CD8-positive, alpha-beta memory T cell (primary cell): ENCODE measurements at places on chromosomes 12 and 14.

DNA sequence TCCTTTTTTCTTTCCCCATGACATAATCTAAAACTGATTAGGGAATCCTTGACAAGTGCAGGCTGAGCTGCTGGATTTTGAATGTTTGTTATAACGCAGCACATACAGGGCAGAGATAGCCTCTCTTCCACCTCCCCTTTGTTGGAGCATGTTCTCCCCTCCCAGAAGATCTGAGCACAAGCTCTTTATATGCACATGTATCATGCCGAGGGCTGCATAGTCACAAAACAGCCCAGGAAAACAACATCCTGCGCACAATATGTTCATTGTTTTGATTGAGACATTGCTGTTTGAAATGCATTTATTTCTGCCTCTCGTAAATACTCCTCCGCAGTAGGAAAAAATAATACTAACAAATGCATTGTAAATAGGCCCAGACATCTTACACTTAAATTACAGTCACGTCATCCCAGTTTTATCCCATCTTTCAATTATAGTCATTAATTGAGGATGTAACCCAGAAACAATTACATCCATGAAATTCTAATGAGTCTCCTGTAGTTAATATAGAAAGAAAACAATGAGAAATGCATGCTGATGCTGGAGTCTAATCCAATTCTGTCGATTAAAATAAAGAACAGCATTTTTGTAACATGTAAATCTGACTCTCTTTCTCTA lies 401.8 kb downstream of the BTG1 start:
- H3K27ac ChIP-seq, result no peak overlapping the region
- no peaks in the 10 kb centered on the region for H3K4me1 ChIP-seq
- no peak for DNase-seq
- no peaks in the 10 kb centered on the region for H3K36me3 ChIP-seq
- H3K4me3 ChIP-seq, result no peak overlapping the region
- H3K27me3 ChIP-seq, result no peaks in the 10 kb centered on the region

DNA sequence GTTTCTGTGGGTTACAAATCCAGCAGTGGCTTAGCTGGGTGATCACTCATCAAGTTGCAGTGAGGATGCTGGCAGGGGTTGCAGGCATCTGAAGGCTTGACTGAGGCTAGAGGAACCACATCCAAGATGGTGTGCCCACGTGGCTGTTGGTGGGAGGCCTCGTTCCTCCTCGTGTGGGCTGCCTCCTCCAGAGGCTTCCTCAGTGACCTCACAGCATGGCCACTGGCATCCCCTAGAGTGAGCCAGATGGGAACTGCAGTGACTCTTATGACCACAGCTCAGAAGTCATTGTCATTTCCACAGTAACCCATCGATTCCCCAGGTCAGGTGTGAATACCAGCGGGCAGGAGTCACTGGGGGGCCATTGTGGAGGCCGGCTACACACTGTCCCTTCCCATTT lies 17.8 kb downstream of the AACS start:
- no peak for DNase-seq
- no peak overlapping the region for H3K4me3 ChIP-seq
- H3K27me3 ChIP-seq, result no peaks in the 10 kb centered on the region

GRCh38 chr12:80580254-80580653 lies 127.2 kb upstream of the MYF6 start:
- H3K4me1 ChIP-seq, result no peaks in the 10 kb centered on the region
- no peaks in the 10 kb centered on the region for H3K36me3 ChIP-seq
- no peaks in the 10 kb centered on the region for H3K27me3 ChIP-seq
- no peak for DNase-seq

DNA sequence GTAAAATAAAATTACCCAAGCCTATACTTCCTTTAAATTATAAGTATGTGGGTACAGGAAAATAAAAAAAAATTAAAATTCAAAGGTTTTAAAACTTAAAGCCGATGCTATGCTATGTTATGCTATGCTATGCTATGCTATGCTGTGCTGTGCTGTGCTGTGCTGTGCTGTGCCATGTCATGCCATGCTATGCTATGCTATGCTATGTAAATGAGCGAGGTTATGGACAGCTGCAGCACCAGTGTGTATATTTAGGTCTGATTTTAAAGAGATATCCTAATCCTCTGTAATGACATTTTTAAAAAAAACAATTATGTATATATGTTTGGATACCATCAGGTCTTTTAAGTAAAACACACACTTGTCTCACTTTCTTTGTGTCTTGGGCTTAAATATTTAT lies 1822.0 kb upstream of the SEL1L start:
- H3K4me1 ChIP-seq, result no peaks in the 10 kb centered on the region
- no peak overlapping the region for H3K4me3 ChIP-seq
- no peak for DNase-seq
- H3K27ac ChIP-seq, result no peak overlapping the region

- no peak overlapping the region for H3K27ac ChIP-seq
- no peak for DNase-seq
- H3K27me3 ChIP-seq, result no peaks in the 10 kb centered on the region
- H3K4me1 ChIP-seq, result no peaks in the 10 kb centered on the region
- no peak overlapping the region for H3K4me3 ChIP-seq
These were observed 381.2 kb downstream of the BCL11B start for GRCh38 chr14:98890556-98891340.

GRCh38 chr14:51544901-51545300 lies 106.8 kb upstream of the FRMD6 start:
- no peaks in the 10 kb centered on the region for H3K4me1 ChIP-seq
- no peak overlapping the region for H3K27ac ChIP-seq
- no peaks in the 10 kb centered on the region for H3K27me3 ChIP-seq
- DNase-seq, result no peak

DNA sequence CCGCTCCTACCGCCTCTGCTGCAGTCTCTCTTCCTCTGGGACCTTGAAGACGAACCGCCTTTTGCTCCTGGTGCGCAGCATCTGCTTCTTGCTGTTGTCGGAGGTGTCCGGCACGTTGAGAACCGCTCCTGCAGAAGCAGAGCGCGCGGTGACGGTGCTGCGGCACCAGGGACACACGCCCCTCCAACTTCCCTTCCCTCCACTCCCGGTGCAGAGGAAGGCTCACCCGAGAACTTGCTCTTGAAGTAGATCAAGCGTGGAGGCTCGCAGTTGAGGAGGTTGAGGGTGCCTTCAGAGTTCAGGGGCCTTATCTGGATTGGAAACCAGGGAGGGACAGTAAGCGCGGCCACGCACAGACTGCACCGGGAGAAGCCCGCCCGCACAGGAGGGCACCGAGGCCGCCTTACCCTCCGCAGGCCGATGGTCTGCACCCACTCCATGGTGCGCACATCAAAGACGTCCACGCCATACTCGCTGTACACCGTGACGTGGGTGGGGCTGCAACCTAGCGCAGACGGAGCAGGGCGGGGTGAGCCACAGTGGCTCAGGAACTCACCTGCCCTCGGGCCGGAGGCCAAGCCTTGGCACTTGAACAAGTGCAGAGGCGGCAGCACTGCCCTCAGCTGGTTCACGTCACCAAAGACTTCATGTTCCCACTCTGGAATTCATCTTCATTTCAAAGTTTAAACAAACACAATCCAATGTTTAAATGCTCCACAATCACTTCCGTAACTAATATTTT lies 17.5 kb downstream of the AMN start:
- no peak overlapping the region for H3K27ac ChIP-seq
- H3K4me1 ChIP-seq, result no peaks in the 10 kb centered on the region
- no peak overlapping the region for H3K4me3 ChIP-seq

DNA sequence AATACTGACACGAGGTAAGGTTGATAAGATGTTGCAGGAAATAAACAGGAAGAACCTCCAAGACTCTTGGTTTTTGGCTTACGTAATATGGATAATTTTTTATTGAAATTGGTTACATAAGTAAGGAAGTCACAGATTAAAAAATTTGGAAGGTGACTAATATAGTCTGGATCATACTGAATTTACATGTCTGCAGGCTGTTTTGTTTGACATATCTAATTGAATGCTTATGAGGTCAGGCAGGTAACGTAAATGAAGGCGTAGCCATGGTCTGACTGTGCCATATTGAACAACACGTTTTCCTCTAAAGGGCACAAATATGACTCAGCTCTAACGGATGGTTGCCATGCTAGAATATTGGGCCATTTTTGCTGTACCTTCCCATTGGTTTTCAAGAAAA lies 648.1 kb upstream of the NOVA1 start:
- H3K36me3 ChIP-seq, result no peaks in the 10 kb centered on the region
- H3K4me1 ChIP-seq, result no peaks in the 10 kb centered on the region
- no peak overlapping the region for H3K4me3 ChIP-seq
- H3K27ac ChIP-seq, result no peak overlapping the region

GRCh38 chr12:43444940-43445564 lies 107.0 kb downstream of the ADAMTS20 start:
- DNase-seq, result peak; percentile 11
- no peak overlapping the region for H3K27ac ChIP-seq
- H3K4me1 ChIP-seq, result no peaks in the 10 kb centered on the region

- DNase-seq, result no peak
- H3K36me3 ChIP-seq, result no peaks in the 10 kb centered on the region
- no peak overlapping the region for H3K4me3 ChIP-seq
- no peaks in the 10 kb centered on the region for H3K27me3 ChIP-seq
These were observed 27.4 kb upstream of the CEBPE start for GRCh38 chr14:23146351-23146910.

DNA sequence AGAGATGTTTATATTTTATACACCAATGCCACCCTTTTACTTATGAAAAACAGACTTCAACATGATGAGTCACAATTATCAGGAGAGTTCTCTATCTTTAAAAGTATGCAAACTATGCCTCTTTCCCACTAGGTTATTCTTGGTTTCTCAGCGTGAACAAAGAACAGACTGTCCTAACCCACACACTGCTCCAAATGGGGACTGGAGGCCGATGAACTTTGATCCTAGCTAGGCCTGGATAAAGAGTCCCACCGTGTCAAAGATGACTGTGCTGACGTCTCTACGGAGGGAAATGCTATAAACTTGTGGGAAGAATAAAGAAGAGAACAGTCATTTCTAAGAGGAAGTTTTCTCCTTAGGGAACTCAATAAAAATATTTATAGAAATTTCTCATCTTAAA lies 160.1 kb downstream of the EPS8 start:
- H3K4me3 ChIP-seq, result no peak overlapping the region
- H3K27me3 ChIP-seq, result no peaks in the 10 kb centered on the region
- H3K36me3 ChIP-seq, result no peaks in the 10 kb centered on the region
- H3K4me1 ChIP-seq, result no peaks in the 10 kb centered on the region
- DNase-seq, result no peak

DNA sequence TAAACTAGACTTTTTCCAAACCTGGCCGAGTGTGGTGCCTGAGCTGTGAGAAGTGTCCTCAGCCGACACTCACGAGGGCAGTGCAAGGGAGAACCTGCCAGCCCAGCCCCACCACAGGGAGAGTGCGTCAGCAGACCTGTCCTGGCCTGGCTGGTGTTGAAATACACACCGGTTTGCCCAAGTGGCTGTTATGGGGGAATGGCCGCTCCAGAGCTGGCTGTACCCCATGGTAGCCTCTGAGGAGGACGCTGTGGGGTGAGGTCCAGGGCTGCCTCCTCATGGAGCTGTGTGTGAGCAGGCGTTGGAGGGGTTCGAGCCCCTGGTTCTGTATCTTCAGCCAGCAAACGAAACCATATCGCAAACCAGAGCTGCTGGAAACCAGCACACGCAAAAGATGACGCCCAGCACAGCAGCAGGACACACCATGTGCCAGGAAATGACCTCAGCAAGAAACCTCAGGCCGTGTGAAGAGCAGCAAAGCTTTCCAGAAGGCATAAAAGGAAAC lies 9.4 kb downstream of the ANKRD9 start:
- H3K36me3 ChIP-seq, result no peaks in the 10 kb centered on the region
- no peak overlapping the region for H3K27ac ChIP-seq
- no peak for DNase-seq
- H3K4me3 ChIP-seq, result no peak overlapping the region

- H3K4me1 ChIP-seq, result no peaks in the 10 kb centered on the region
- DNase-seq, result no peak
- H3K36me3 ChIP-seq, result no peaks in the 10 kb centered on the region
- H3K27me3 ChIP-seq, result no peaks in the 10 kb centered on the region
- H3K4me3 ChIP-seq, result no peak overlapping the region
These were observed 56.1 kb upstream of the TCL1A start for GRCh38 chr14:95769976-95770375.

DNA sequence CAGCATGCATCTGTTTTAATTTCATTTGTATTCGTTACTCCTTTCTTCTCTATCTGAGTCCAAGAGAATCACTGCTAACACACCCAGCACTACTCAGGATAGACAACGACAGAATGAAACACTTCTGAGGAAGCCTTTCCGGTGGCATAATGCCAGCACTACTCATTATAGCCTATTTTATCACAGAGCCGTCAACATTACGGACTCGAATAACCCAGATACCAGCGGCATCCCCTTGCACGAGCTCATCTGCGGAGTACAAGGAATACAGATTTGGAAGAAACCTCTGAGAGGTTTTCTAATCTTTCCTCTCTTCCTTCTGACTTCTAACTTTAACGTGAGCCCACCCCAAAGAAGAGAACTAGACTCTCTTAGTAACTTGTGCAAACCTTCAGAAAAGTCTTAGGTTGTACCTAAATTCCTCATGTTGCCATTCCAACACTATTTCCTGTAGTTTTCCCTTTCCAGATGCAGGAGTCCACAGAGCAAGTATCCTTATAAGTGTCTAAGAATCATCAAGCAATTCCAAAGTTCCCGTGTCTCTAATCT lies 248.1 kb downstream of the APAF1 start:
- H3K27me3 ChIP-seq, result peaks cover 7% of the 10 kb centered on the region
- no peaks in the 10 kb centered on the region for H3K4me1 ChIP-seq
- H3K27ac ChIP-seq, result no peak overlapping the region
- no peak overlapping the region for H3K4me3 ChIP-seq
- no peak for DNase-seq
- H3K36me3 ChIP-seq, result no peaks in the 10 kb centered on the region

DNA sequence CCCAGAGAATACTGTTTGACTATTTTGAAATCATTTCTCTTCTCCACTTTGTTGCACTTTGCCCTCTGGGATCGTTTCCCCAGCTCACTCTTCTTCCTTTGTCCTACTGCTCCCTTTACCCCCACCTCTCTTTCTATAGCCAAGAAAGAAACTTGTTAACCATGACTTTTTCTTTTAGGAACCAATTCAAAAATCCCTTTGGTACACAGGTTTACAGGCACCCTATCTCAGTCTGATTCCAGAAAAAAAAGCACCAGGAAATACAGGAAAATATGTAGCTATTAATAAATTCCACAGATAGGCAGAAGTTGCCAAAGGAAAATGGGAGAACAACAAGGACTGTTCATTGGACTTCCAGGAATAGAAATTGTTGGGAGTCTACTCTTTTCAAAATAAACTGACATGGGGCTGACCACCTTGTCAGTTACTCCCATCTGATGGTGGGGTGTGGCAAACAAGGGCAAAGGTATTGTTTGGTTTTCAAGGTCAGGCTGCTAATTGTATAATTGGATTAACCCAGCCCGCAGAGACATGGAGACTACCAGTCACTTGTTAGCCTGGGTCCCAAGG lies 82.4 kb downstream of the CRADD start:
- H3K27ac ChIP-seq, result peak overlapping the region; percentile 41
- H3K4me1 ChIP-seq, result peaks cover 8% of the 10 kb centered on the region
- DNase-seq, result no peak
- no peak overlapping the region for H3K4me3 ChIP-seq

GRCh38 chr12:110940933-110941332 lies 20.6 kb upstream of the MYL2 start:
- no peak overlapping the region for H3K4me3 ChIP-seq
- H3K36me3 ChIP-seq, result no peaks in the 10 kb centered on the region
- DNase-seq, result no peak
- H3K4me1 ChIP-seq, result peaks cover 7% of the 10 kb centered on the region
